CMK (cell line): ENCODE measurements at places on chromosomes 13 and 19.
A peak's percentile ranks its signal among the peaks of the same experiment; 100 is the strongest.

DNA sequence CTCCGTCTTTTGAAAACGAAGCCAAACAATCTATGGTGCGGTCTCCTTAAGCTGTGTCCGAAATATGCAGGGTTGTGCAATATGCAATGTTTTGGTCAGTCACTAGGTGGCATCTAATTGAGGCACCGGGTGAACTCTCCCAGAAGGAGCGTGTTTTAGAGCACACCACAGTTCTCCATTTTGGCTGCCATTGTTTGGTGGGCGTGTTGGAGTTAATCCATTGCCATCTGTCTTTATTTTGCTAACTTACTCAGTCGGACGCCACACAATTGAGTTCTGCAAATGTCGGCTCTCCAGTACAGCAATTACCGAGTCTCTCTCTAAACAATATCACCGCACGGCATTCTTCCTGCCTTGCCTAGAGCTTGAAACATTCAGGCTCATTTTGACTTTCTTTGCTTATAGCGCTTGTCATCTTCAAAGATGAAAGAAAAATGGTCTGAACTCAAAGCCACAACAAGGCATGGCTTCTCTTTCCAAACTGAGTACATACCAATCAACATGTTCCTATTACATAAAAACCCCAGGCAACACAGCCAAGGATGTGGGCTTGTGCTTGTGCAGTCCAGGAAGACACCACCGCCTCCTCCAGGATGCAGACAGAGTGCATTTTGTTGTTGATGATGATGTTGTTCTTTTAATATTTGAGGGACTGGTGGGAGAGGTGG is 182.0 kb upstream of the SERP2 start:
- peak; percentile 17 for DNase-seq

- no peak for DNase-seq
These were observed 86.4 kb upstream of the SLC7A1 start for GRCh38 chr13:29681864-29682263.

- DNase-seq = no peak
These were observed 193.2 kb upstream of the UBL3 start for GRCh38 chr13:30043631-30043925.

GRCh38 chr19:15631817-15632216 is 8.9 kb upstream of the CYP4F3 start:
- DNase-seq = peak; percentile 27

DNA sequence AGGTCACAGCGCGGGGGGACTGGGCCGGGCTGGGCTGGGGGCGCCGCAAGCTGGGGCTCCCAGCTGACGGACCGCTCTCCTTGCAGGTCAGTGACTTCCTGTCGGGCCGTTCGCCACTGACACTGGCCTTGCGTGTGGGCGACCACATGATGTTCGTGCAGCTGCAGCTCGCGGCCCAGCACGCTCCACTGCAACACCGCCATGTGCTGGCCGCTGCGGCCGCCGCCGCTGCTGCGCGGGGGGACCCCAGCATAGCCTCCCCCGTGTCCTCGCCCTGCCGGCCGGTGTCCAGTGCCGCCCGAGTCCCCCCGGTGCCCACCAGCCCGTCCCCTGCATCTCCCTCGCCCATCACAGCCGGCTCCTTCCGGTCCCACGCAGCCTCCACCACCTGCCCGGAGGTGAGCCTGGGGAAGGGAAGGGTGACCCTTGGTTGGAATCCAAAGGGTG is 5.7 kb downstream of the MIDN start:
- no peak for DNase-seq

- DNase-seq = no peak
These were observed 8.1 kb downstream of the ISYNA1 start for GRCh38 chr19:18429717-18430416.

GRCh38 chr13:74758188-74758587 is 624.0 kb upstream of the KLF12 start:
- no peak for DNase-seq

- DNase-seq = no peak
These were observed 180.9 kb downstream of the DIAPH3 start for GRCh38 chr13:59982631-59983382.

DNA sequence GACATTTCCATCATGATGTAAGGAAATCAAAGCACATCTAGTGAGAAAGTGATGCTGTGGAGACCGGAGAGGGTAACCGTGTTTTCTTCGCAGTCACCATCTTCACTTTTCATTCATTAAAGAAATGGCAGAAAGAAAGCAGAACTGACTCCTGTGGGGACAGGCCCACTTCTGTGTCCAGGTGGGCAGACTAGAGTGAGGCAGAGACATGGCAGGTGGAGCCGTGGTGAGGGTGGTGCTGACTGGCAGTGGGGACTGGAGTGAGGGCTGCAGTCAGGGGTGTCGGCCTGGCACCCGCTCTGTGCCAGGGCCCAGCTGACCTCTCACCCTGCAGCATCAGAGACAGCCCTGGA is 71.4 kb upstream of the MCF2L start:
- no peak for DNase-seq

DNA sequence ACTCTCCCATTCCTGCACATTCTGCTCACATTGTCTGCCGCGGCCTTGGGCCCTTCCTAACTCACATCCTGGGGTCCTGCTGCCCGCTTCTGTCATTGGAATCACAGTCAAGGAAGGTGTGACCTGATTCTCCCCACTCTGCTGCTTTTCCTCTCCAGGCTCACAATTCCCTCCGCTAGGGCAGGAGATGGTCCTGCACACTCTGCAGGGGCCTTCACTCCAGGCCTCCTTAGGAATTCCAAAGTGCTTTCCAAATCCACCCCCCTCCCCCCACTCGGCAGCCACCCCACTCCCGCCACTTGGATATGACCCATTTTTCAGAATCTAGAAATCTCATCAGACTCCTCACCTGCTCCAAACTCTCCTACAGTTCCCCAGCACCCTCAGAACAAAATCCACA is 3.1 kb upstream of the SLC5A5 start:
- DNase-seq = no peak
